ENCODE measurements at places on chromosomes 16 and 17.

DNA sequence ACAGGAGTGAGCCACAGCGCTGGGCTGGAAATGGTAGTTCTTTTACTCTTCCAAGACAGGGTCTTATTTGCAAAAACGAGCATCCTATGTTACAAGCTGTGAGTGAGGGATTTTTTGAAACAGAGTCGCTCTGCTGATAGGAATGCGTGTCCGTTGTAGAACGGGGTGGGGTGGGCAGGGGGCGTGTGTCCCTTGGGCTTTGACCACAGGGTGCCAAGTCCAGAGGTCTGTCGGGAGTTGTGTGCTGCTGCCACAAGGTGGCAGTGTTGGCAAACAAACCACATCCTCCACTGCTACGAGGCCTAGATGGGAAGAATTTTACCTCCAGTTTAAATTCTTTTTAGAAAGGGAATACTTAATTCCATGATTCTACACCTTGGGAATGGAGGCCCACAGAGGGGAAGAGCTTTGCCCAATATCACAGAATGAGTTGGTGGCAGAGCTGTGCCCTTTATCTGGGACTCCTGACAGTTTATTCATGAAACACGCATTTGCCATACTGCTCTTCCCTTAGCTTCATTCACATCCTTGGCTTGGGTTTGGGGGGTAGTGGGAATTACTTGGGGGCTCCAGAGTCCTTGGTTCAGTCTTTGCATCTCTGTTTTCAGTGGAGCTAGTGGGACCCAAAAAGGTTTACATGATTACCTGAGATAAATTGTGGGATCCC lies 30.6 kb upstream of the ETV4 start:
- peak; percentile 74 for DNase-seq

DNA sequence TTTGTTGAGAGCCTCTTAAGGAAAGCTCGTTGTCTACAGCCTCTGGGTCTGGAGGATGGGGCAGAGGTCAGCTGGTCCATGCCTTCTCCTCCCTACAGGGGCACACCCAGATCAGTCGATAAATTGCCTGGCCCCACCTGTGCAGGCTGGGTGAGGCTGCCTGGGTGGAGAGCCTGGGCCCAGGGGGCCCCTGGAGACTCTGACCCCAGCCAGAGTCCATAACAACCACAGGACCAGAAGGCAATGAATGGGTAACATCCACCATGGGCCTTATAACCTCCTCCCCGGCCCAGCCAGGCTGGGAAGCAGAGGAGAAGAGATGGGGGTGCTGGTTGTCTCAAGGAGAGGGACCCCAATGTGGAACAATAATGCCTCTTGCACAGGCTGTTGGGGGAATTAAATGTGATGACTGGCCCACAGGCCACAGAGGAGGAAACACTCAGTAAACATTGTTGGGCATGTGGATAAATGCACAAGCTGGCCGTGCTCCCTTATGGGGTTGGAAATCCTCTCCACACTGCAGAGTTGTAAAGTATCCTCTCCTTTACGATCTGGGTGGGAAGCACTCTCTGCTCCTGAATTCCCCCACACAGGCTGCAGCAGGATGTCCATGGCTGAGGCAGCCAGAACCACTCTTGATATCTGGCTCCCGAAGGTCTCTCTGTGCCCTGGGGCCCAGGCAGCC lies 56.7 kb upstream of the TOB1 start:
- DNase-seq = no peak

DNA sequence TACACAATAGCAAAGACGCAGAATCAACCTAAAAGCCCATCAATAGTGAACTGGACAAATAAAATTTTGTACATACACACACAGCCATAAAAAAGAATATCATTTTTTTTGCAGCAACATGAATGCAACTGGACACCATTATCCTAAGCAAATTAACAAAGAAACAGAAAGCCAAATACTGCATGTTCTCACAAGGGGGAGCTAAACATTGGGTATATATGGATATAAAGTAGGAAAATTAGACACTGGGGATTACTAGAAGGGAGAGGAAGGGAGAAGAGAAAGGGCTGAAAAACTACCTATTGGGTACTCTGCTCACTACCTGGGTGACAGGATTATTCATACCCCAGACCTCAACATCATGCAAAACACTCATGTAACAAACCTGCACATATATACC lies 28.2 kb downstream of the ADAMTS18 start:
- no peak for DNase-seq

- DNase-seq = no peak
Measured at GRCh38 chr17:56292010-56292409, 138.7 kb downstream of the ANKFN1 start.

GRCh38 chr17:1628856-1629503 lies 346 bp upstream of the SLC43A2 start:
- DNase-seq = peak; percentile 91

DNA sequence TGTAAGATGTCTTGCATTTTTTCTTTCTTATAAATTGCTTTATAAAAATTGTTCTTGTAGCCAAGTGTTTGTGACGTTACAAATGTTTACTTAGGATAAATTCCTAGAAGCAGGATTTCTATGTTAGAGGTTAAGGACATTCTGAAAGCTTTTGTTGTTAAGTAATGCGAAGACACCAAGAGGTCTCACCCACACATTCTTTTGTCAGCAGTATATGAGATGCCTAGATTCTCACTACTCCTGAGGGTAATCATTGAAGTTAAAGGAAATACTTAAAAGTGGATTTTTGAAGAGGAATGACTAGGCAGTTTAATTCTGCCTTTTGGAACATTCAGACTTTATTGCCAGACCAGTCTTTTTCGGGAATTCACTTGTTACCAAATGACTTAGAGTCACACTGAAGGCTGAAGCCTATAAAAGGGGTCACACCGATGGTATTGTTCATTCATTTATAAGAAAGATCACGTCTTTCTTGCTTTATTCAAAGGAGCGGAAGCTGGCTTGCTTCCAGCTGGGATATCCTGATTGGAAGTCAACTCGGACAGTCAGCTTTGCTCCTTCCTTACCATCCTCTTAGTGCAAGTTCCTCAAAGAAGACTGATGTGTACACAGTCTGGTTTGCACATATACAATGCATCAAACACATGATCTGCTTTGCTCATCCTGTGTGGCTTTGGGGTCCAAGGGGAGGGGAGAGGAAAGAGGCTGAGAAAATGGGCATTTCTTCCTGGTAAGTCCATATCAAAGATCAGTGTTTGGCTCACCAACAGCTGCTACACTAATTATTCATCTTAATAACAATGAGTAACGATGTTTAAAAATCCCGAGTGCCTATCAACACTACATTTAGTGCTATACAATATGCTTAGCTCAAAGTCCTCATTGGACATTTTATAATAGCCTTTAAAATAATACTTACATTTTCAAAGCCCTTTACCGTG lies 160.0 kb downstream of the MAP2K6 start:
- DNase-seq = no peak

DNA sequence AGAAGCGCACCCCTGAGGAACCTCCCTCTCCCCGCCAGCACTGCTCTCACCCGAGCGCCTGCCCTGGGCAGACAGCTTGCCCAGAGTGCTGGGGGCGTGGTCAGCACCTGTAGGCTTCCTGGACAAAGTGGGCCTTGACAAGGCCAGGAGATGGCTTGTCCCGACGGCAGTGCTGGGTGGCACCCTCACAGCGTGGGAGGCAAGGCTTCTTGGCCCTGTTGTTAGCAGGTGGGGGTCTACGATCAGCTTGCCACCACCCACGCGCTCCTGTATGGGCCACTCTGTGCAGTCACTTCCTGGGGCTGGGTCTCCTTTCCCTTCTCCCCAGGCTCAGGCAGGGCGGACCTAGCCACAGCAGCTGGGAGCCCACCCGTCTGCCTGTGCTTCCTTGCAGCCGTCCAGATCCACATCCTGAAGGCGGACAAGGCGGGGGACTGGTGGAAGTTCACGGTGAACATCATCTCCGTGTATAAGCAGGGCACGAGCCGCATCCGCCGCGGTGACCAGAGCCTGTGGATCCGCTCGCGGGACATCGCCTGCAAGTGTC lies 218.0 kb downstream of the NTN1 start:
- no peak for DNase-seq

DNA sequence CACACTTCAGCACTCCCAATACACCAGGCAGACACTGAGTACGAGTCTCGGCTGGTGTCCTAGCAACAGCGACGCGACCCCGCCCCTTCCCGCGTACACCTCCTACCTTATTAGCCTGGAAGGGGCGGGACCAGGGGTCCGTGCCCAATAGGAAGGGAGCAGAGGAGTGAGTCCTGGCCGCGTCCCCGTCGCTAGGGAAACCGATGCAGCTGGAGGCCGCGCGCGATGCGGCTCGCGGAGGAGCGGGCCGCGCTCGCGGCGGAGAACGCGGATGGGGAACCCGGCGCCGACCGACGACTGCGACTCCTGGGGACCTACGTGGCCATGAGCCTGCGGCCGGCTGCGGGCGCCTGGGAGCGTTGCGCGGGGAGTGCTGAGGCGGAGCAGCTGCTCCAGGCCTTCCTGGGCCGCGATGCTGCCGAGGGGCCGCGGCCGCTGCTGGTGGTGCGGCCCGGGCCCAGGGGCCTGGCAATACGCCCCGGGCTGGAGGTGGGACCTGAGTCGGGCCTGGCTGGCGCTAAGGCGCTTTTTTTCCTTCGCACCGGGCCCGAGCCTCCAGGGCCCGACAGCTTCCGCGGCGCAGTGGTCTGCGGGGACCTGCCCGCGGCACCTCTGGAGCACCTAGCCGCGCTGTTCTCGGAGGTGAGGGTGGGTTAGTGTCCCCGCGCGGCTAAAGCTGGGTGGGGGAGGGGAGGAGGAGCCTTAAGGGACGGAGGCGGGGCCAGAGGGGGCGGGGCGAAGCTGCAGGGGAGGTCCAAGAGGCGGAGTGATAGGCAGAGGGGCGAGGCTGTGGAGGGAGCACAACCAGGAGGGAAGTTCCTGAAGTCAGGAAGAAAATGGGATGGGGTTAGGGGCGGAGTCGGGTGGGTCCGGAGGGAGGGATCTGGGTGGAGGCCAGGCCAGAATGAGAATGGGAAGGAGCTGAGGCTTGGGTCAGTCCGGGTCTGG lies at the start of gene DNAH9:
TSS of gene DNAH9 (plus strand) at position 197 of the 948 bp plus-strand sequence. CDS start at position 226, 29 bp downstream.
- no peak for DNase-seq

- no peak for DNase-seq
Measured at GRCh38 chr17:40473573-40474365, 27.7 kb downstream of the TNS4 start.

- peak; percentile 65 for DNase-seq
Measured at GRCh38 chr17:41678907-41679739, 9.6 kb upstream of the EIF1 start.

DNA sequence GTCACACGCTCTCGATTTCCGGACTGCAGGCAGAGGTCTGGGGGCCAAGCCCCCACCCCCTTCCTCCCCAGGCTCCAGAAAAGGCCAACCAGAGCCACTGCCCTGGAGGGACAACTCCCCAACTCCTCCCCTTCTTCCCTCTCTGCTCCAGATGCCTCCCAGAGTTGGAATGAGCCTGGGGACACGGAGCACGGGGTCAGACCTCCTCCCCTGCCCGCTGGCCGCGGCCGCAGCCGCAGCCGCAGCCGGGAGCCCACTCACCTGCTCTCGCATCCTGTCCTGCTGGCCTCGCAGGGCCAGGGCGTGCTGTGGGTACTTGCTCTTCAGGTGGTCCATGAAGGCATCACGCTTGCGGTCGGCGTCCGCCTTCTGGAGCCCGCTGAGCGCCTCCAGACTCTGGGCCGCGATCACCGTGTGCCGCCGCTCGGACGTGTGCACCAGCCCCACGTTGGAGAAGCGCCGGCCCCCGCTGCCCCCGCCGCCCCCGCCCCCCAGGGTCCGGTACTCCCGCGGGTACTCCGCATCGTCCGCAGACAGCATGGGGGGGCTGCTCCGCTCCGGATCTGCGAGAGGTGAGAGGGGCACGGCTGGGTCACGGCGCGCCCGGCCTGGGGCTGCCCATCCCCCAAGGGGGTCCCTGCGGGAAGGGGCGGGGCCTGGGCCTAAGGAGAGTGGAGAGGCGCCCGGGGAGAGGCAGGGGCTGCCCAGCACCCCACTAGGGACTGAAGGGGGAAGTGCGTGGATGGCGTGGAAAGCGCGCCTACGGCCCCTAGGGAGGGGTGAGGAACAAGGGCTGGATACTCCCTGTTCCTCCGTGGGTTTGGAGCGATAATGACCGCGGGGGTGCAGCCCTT lies 27.3 kb downstream of the SRCIN1 start:
- no peak for DNase-seq

DNA sequence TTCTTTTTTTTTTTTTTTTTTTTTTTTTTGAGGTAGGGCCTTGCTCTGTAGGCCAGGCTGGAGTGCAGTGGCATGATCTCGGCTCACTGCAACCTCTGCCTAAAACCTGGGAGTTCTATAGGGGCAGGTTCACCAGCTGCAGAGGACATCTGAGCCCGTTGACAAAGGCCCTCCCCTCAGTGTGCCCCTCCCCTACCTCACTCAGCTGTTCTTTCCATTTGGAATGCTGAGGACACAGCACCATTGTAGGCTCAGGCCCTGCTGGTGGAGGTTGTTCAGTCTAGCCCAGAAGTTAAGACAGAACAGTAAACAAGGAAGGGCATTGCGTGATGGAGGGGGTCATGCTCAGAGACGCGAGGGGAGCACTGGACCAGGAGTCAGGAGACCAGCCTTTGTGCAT lies 21.8 kb upstream of the KIF19 start:
- no peak for DNase-seq

DNA sequence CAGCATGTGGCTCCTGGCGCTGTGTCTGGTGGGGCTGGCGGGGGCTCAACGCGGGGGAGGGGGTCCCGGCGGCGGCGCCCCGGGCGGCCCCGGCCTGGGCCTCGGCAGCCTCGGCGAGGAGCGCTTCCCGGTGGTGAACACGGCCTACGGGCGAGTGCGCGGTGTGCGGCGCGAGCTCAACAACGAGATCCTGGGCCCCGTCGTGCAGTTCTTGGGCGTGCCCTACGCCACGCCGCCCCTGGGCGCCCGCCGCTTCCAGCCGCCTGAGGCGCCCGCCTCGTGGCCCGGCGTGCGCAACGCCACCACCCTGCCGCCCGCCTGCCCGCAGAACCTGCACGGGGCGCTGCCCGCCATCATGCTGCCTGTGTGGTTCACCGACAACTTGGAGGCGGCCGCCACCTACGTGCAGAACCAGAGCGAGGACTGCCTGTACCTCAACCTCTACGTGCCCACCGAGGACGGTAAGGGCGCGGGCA lies 645 bp downstream of the NLGN2 start:
- no peak for DNase-seq

- no peak for DNase-seq
Measured at GRCh38 chr17:219696-220095, 38.2 kb upstream of the DOC2B start.

DNA sequence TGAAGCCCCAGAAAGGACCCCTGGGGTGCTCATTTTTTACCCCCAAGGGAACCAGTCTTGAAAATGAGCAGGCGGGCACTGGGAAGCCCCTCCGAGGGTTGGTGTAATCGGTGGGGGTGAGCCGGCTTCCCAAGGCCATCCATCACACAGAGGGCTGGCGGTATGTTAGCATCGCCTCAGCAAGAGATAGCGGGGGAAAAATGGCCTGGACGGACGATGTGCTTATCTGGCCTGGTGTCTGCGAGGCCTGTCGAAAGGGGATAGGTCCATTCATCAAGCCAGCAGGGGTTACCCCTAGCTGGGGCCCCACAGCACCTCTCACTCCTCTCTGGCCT lies 188.9 kb downstream of the IRF8 start:
- DNase-seq = no peak

GRCh38 chr17:49393491-49394255 lies 21.0 kb downstream of the PHB1 start:
- no peak for DNase-seq
